ENCODE measurements at places on chromosomes 11 and 22. TPM values are rescaled to one million over a fixed set of nuclear protein-coding genes. Genes with fewer than 3 reads are reported as not detected.

GRCh38 chr11:130587658-130588057, 139.2 kb downstream of the ADAMTS15 start:
- DNase-seq: no peak

- no peak for DNase-seq
Observed at GRCh38 chr11:120209746-120210625, 846 bp upstream of the OAF start.

Gene TREH
- not detected for total RNA-seq

DNA sequence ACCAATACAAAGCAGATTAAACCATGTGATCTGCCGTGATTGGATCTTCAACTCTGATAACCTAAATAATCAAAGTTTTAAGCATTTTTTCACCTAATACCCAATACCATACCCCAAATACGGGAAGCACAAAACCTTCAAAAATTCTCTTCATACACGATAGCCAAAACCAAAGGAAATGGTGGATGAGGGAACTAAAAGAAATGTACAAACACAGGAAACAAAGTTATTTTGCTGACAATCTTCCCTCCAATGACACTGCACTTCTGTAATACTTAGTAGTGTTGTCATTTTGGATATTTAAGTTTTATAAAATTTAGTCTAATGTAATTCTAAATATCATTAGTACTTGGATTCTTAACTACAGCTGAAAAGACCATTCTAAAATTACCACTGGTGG, 27.0 kb downstream of the CSTF3 start:
- DNase-seq: no peak

GRCh38 chr11:79232346-79232745, 208.5 kb downstream of the TENM4 start:
- no peak for DNase-seq

- no peak for DNase-seq
Observed at GRCh38 chr11:118206391-118207031, 18.3 kb downstream of the JAML start.

Gene DEUP1
- not detected for total RNA-seq

GRCh38 chr11:20729597-20730105, 60.3 kb downstream of the NELL1 start:
- no peak for DNase-seq

Gene HIC2
- total RNA-seq: 3.1 TPM
